ENCODE measurements at places on chromosomes 3 and 15.

DNA sequence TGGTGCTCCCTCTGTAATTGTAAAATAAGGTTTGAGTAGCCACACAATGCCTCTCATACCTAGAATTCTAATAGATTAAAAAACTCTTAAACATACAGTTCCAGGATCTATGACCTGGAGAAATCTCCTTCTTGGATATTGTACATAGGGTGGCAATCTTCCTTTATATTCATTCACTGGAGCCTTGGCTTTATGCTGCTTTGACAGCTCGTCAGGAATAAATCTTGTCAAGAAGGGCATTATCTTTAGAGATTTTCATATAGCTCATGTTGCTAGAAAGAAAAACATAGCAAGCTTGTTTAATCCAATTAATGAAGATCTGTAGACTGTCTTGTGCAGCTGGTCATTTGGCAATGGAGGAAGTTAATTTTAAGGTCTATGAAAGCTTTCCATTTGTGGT lies 131.1 kb downstream of the PYDC2 start:
- DNase-seq, result no peak

DNA sequence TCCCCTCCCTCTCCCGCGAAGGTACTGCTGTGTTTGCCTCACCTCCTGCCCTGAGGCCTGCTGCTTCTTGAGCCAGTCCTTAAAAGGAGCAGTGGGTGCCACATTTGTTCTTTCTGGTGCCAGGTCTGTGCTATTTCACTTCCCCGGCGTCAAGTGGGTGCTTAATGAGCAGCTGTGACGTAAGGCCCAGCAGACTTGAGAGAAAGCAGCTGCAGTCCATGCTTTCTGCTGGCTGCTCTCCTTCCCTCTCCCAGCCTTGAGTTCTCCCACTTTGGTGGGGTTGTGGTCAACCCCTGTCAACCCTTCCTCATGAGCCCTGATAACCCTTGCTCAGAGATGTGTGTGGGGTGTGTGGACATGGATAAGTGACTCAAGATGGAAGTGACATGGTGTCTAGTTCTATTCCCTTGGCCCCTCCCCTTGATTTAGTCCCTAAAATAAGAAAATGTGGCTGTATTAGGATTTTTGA lies 6.9 kb downstream of the INAFM2 start:
- no peak for DNase-seq

DNA sequence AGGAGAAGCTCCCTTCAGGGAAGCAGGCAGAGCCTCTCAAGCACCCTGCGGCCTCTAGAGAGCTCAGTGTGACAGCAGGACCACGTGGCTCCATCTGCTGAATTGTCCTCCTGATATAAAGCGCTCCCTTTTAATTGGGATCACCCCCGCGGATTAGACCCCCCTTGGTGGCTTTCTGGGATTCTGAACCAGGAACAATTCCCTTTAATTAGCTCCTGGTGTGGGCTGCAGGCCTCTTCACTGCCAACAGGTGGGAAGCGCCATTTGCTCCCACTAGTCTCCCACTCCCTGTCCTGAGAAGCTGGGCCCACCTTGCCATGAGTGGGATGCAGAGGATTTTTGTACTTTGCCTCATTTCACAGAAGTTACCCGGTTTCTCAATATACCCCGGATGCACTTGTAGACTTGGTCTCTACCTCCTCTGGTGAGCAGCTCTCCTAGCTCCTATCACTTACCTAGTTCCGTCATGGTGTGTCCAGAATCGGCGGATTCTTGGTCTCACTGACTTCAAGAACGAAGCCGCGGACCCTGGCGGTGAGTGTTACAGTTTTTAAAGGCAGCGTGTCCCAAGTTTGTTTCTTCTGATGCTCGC lies 592 bp downstream of the PGPEP1L start:
- no peak for DNase-seq

DNA sequence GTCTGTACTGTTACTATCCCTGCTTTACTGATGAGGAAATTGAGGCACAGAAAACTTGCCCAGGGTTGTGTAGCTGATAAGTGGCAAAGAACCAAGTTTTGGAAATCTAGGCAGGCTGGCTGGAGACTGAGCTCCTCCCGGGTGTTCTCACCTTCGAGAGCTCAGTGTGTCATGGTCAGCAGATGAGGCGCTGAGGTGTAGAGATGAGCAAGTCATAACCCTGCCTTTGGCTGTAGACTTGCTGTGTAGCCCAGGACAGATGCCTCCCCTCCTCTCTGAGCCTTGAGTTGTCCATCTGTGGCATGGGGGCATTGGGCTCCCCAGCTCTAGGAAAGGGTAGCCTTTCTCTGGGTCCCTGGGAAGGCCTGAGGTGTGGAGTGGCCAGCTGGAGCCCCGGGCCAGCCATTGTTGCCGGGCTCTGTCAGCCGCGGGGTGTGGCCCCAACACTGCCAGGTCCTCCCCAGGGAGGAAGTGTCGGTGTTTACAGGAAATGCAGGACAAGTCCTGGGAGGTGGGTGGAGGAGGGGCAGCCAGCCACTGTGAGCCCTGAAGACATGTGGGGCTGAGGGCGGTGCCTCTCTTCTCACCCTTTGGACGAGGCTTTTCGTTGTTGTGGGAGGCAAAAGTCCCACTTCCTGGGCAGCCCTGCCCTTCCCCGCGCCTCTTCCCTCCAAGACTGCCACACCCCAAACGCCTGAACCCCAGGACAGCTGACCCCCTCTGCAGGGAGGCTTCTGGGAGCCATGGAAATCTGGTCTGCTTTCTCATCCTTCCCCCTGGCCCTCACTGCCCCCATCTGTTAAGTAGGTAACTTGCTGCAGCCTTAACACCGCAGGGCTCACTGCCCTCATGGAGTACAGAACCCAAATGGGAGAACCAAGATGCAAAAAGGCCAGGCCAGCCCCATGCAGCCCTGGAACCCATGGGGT lies 29.1 kb downstream of the FGD5 start:
- DNase-seq, result no peak

GRCh38 chr15:59995568-59996297 lies 8.4 kb upstream of the FOXB1 start:
- no peak for DNase-seq

- DNase-seq, result no peak
Measured at GRCh38 chr3:179174898-179175297, 26.7 kb downstream of the PIK3CA start.

GRCh38 chr3:70177881-70178645 lies 134.4 kb downstream of the MDFIC2 start:
- DNase-seq, result no peak

DNA sequence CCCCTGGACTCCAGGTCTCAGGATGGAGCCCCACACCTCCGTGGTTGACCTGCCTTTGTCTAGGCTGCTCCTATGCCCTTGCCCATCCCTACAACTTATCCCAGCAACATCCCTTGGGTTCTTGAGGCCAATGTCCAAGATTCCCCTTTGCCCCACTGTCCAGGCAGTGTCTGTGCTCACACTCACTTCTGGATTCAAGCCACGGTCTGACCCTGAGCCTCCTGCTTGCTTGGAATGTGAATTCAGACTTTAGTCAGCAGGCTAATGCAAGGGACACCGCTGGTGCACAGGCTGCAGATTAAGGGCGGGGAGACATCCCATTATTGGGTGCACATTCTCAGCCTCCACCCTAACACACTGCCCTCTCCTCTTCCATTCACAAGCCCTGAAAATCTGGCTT lies 154.1 kb downstream of the WNT5A start:
- DNase-seq, result no peak

- DNase-seq, result no peak
Measured at GRCh38 chr15:34883633-34884032, 85.9 kb downstream of the AQR start.

- DNase-seq, result no peak
Measured at GRCh38 chr15:73754461-73754860, 1.3 kb upstream of the INSYN1 start.

DNA sequence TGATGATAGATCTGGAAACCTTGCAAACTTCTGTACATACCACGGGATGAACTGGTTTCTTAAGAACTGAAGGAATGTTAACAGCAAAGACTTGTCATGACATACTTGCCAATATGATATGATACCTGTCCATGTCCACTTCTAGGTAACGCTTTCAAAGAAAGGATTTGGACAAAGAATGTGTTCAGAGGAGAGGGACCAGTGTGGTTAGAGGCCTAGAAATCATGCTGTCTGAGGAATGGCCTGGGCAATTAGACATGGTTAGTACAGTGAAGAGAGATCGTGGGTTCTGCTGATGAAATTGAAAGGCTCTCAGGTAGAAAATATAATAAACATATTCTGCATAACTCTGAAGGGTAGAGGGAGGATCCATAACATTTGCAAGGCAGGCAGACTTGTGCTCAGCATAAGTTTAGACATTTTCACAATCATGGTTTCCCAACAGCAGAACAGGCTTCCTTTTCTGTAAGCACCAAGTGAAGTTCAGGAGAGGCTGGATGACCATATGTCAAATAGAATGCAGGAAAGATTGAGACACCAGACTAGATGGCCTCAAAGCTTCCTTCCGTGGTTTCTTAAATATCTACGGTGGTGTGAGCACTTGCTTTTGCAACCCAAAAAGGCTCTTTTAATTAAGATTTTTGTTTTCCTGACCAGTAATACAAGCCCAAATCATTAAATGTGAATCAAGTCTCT lies 39.9 kb downstream of the TGFBR2 start:
- no peak for DNase-seq

DNA sequence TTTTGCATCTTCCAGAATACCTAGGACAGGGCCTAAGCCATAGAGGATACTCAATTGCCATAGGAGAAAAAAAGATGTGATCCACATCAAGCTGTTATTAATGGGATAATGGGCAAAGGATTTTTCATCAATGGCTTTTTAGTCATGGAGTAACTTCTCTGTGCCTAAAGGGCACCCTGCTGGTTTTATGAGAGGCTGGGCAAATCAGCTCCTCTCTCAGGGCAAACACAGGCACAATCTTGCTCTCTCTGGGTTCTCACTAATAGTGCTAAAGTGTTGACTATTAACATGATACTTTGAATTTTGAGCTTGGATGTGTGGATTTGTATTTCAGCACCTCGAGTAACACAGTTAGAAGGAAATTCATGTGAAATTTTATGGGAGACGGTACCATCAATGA lies 67.6 kb downstream of the GHSR start:
- DNase-seq, result no peak

GRCh38 chr3:112672716-112673541 lies 32.0 kb upstream of the CCDC80 start:
- no peak for DNase-seq

GRCh38 chr15:80374441-80374840 lies 29.7 kb upstream of the ARNT2 start:
- no peak for DNase-seq

DNA sequence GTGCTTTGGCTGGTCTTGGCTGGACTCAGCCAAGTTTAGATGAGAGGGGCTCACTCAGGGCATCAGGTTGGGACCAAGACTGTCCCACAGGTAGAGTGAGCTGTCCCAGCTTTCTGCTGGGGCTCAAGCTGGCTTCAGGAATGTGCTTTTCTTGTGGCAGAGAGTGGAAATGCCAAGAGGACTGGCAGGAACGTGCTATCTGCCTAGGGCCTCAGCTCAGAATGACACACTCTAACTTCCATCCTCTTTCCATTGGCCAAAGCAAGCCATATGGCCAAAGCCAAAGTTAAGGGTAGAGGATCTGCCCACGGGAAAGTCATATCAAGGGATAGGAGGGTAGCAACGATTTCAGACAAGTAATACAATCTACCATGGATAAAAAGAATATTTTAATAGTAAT lies 178.8 kb downstream of the ABHD5 start:
- no peak for DNase-seq

- no peak for DNase-seq
Measured at GRCh38 chr3:73249047-73249446, 187.6 kb downstream of the EBLN2 start.

DNA sequence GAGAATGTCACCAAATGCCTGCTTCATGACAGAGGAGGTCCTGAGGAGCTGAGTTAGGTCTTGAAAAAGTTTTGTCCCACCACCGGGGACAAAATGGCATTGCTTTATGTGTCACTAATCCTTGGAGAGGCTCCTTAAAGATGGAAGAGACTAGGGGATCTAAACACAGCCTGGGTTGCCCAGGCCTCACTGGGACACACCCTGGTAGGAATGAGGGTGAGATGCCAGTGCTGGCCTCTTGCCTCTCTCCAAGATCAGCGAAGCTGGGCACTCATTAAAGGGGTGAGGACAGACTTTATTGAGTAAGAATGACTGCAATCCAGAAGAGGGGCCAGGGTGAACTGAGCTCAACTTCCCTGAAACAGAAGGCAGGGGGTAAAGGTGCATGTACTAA lies 58.5 kb upstream of the KLF13 start:
- DNase-seq, result no peak

DNA sequence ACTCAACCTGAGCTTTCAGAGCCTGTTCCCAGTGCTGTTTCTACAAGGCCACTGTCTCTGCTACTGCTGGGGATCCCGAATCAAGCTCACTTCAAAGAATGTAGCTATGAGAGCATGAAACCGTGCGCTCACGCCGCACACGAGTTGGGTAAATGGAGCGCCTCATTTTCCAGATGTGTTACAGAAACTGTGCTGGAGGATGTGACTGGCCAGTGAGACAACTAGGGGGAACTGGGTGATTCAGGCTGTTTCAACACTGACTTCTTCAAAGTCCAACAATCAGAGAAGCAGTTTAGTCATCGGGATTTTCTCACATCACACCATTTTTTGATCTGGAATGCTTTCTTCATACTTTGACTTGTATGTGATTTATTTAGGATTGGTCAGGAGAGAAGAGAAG lies 3.5 kb downstream of the ZNF710 start:
- no peak for DNase-seq

GRCh38 chr3:39292961-39293360 lies 13.1 kb upstream of the CX3CR1 start:
- DNase-seq, result no peak

DNA sequence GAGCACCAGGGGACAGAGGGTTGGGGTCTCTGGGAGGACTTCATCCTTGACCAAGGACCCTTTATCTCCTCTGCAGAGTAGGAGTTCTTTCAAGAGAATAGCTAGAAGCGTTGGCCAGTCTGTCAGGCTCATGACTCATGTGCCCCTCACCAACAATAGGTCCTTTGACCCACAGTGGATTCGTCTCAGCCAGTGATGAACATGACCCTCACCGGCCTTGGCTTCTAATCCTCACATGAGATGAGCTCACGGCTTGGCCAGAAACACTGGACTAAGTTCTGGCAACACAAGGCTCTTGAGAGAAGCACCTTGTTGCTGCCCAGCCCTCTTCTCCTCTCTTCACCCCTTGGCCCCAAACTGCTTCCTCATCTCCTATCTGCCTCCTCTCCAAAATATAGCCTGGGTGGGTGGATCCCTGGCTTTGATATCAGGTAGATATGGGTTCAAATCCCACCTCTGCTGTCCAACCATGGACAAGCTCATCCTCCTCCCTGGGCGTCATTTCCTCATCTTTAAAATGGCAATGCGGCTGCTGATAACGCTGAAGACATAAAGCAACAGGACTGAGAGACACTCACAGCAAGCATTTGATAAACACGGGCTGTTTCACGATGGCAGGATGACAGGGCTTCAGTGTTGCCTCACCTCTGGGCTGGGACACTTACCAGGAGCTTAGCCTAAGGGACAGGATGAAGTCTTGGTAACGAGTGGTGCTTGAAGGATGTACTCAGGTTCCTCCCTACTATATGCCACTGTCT lies 446.7 kb upstream of the PROK2 start:
- DNase-seq, result no peak

DNA sequence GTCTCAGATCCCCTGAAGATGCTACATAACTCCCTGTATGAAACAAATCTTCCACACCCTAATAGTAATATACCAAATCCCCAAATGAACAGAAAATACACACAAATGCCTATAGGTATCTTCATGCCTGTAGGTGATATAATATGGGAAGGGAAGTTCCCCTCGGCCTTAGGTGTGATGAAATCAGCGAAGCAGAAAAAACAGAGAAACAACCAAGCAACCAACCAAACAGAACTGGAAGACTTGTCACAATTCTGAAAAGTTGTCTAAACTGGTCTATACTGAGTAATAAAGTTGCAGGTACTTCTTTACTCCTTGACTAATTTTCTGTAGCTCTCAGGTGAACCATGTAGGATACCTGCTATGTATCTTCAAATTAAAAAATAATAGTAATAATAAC lies 82.2 kb upstream of the SATB1 start:
- no peak for DNase-seq
